ENCODE measurements at places on chromosomes 5 and 9. TPM values are rescaled to one million over a fixed set of nuclear protein-coding genes. Genes with fewer than 3 reads are reported as not detected.

DNA sequence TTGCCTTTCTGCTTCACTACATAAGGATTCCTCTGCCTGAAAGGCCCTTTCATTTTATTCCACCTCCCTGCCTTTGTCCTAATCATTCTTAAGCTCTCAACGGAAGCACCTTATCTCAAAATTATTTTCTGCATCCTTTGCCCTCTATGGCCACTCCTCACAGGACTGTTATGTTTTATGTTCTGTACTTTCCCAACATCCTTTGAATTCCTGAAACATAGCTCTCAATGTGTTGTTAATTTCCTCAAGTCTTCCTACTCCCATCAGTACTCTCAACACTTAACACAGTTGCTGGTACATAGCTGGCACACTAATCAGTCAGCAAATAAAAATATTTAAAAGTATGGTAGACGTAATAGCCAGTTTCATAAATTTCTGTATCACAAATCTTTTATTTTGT lies 193.0 kb downstream of the RFX3 start:
- no peak overlapping the region for H3K4me3 ChIP-seq
- H3K36me3 ChIP-seq = no peaks in the 10 kb centered on the region
- no peak for DNase-seq
- H3K27ac ChIP-seq = no peak overlapping the region
- H3K27me3 ChIP-seq = no peaks in the 10 kb centered on the region
- H3K4me1 ChIP-seq = peaks cover 16% of the 10 kb centered on the region

Gene FBN2
- 5.6 TPM for polyA plus RNA-seq

- peak; percentile 78 for DNase-seq
- H3K27me3 ChIP-seq = no peaks in the 10 kb centered on the region
- H3K4me1 ChIP-seq = peaks cover 17% of the 10 kb centered on the region
- peak overlapping the region; percentile 43 for H3K4me3 ChIP-seq
- no peaks in the 10 kb centered on the region for H3K36me3 ChIP-seq
Measured at GRCh38 chr5:179530069-179530998, 20.0 kb upstream of the RUFY1 start.

DNA sequence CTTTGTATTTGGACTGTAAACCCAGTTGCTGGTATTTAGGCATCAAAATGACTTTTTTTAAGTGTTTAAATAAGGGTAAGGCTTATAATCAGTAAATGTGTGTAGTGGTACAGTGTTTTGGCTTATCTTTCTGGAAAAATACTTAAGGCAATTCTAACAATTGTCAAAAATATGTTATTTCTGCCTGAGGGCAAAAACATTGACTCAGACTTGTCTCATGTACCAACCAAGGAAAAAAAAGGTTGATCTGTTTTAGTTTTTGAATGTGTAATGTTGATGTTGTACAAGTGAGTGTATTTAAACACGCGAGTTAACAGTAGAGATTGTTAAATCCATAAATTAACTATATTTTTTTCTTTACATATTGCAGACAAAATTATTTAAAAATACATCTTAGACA lies 277.8 kb upstream of the TYRP1 start:
- H3K36me3 ChIP-seq = no peaks in the 10 kb centered on the region
- no peak overlapping the region for H3K27ac ChIP-seq
- no peaks in the 10 kb centered on the region for H3K27me3 ChIP-seq
- H3K4me1 ChIP-seq = no peaks in the 10 kb centered on the region

GRCh38 chr5:135705141-135705631 lies 126.4 kb upstream of the CXCL14 start:
- no peaks in the 10 kb centered on the region for H3K4me1 ChIP-seq
- H3K36me3 ChIP-seq = no peaks in the 10 kb centered on the region
- no peaks in the 10 kb centered on the region for H3K27me3 ChIP-seq
- H3K4me3 ChIP-seq = no peak overlapping the region

DNA sequence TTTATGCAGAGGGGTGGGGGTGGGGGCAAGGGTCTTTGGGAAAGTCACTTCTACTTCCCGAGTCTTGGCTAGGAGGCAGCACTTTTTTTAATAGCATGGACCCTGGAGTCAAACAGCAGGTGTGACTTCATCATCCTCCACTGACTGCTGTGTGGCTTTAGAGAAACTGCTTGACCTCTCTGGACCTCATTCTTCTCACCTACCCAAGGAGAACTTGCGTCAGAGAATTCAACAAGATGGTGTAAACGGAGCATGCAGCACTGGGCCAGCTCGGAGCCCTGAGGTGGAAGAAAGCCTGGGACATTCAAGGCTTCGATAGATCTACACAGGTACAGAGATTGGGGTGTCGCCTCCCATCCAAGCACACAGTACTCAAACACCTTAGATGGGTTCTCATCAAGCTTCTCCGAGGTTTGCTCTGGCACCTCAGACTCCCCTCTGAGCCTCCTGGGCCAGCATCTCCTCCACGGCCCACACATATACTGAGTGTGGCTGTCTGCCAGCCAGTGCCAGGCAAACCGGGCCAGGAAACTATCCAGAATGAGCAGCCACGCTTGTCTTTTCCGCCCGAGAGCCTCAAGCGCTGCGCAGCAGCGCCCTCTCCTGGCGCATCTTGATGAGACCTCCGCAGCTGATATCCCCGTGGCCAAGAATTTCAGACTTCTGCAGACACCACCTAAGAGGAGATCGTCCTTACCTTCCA lies 4.6 kb upstream of the SLC25A48 start:
- no peak overlapping the region for H3K4me3 ChIP-seq
- H3K27me3 ChIP-seq = peaks cover 49% of the 10 kb centered on the region
- H3K36me3 ChIP-seq = no peaks in the 10 kb centered on the region
- no peaks in the 10 kb centered on the region for H3K4me1 ChIP-seq
- peak; percentile 36 for DNase-seq
- no peak overlapping the region for H3K27ac ChIP-seq

Gene CDH10
- not detected for polyA plus RNA-seq

Gene LCN10
- polyA plus RNA-seq = 34.0 TPM

DNA sequence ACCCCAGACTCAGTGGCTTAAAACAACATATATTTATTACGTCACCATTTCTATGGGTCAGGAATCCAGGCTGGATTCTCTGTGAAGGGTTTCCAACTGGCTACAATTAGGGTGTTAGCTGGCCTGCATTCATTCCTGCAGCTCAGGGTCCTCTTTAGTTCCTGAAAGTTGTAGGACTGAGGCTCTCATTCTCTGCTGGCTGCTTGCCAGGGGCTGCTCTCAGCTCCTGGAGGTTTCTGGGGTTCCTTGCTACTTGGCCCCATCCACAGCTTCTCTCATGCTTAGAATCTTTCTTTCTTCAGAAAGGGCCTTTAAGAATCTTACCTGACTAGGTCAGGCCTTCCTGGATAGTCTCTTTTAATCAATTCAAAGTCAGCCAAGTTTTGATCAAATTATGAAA lies 424.6 kb downstream of the GADD45G start:
- H3K27me3 ChIP-seq = no peaks in the 10 kb centered on the region
- DNase-seq = no peak
- no peak overlapping the region for H3K27ac ChIP-seq
- H3K36me3 ChIP-seq = no peaks in the 10 kb centered on the region
- H3K4me3 ChIP-seq = no peak overlapping the region

- H3K36me3 ChIP-seq = no peaks in the 10 kb centered on the region
- no peak for DNase-seq
- no peaks in the 10 kb centered on the region for H3K27me3 ChIP-seq
- H3K4me3 ChIP-seq = no peak overlapping the region
- no peak overlapping the region for H3K27ac ChIP-seq
- H3K4me1 ChIP-seq = no peaks in the 10 kb centered on the region
Measured at GRCh38 chr5:74938250-74938933, 72.2 kb upstream of the FAM169A start.

Gene PCDHB5
- 0.73 TPM for polyA plus RNA-seq

- no peak for DNase-seq
- no peaks in the 10 kb centered on the region for H3K36me3 ChIP-seq
- no peak overlapping the region for H3K4me3 ChIP-seq
- peaks cover 18% of the 10 kb centered on the region for H3K4me1 ChIP-seq
- no peaks in the 10 kb centered on the region for H3K27me3 ChIP-seq
Measured at GRCh38 chr9:94145640-94146039, 61.4 kb downstream of the PTPDC1 start.

- H3K36me3 ChIP-seq = no peaks in the 10 kb centered on the region
- H3K4me3 ChIP-seq = peak within 1 kb of the TSS; percentile 95
- H3K27ac ChIP-seq = peak within 1 kb of the TSS; percentile 91
Measured at GRCh38 chr9:27572918-27573633, at the start of gene C9orf72. C9orf72 (minus strand) TSS chr9:27573481; CDS start chr9:27567120, 6,361 bp downstream.

DNA sequence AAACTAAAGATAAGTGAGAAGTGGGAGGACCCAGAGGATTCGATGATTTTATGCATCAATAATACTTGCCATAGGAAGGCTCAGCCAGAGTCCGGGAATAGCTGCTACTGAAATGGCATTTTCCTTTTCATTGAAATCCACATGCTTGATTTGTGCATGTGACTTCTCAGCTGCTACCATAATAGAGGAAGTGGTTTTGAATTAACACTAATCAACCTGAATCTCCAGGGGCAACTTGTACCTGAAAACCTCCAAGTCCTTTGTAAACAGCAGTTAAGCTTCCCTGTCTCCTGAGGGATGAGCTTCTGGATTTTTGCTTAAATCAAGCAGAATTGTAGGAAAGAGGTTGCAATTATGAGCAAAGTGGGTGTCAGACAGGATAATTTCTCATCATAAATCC lies 124.9 kb downstream of the PPP2R2B start:
- H3K4me3 ChIP-seq = no peak overlapping the region
- DNase-seq = no peak
- H3K27me3 ChIP-seq = no peaks in the 10 kb centered on the region
- no peaks in the 10 kb centered on the region for H3K4me1 ChIP-seq

GRCh38 chr9:34362614-34363214 lies 14.0 kb downstream of the MYORG start:
- no peaks in the 10 kb centered on the region for H3K36me3 ChIP-seq
- peaks cover 24% of the 10 kb centered on the region for H3K4me1 ChIP-seq
- H3K27me3 ChIP-seq = no peaks in the 10 kb centered on the region
- peak overlapping the region; percentile 90 for H3K27ac ChIP-seq

DNA sequence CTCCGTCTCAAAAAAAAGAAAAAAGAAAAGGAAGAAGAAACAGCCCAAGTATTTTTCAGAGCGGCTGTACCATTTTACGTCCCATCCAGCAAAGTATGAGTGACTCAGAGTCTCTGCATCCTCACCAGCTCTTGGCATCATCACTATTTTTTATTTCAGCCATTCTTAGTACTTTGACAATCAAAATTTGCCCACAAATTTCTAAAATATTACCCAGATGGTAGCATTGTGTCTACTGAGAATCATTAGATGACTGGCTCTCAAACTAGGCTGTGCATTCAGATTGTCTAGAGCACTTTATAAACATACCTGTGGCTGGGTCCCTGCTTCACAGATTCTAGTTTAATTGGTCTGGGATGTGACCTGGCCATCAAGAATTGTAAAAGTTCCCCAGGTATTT lies 21.6 kb upstream of the MELK start:
- DNase-seq = no peak
- H3K27ac ChIP-seq = no peak overlapping the region
- H3K4me1 ChIP-seq = no peaks in the 10 kb centered on the region
- H3K4me3 ChIP-seq = no peak overlapping the region
- no peaks in the 10 kb centered on the region for H3K36me3 ChIP-seq
- H3K27me3 ChIP-seq = peaks cover 4% of the 10 kb centered on the region

GRCh38 chr9:136049491-136050265 lies 45.4 kb downstream of the NACC2 start:
- no peak overlapping the region for H3K4me3 ChIP-seq
- no peak overlapping the region for H3K27ac ChIP-seq
- H3K27me3 ChIP-seq = no peaks in the 10 kb centered on the region
- peaks cover 5% of the 10 kb centered on the region for H3K36me3 ChIP-seq
- no peak for DNase-seq

Gene WWC1
- 0.80 TPM for polyA plus RNA-seq

Gene DOCK8
- 0.83 TPM for polyA plus RNA-seq

DNA sequence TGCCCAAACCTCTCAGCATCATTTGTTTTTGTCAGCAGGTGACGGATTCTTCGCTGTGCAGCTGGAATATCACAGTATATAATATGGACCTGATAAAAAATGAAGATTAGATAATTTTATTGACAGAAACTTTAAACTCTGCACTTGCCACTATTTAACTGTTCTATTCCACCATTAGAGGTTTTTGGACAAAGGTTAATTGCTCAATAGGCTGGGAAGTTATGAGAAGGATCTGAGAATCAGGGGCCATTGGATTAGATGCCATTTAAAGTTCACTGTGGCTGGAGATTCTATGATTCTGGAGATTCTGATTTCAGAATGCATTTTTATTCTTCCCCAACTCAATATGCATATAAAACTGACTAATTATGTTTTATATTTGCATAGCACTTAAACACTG lies 59.8 kb upstream of the ANXA1 start:
- peaks cover 5% of the 10 kb centered on the region for H3K4me1 ChIP-seq
- H3K4me3 ChIP-seq = no peak overlapping the region
- no peak for DNase-seq
- H3K27me3 ChIP-seq = no peaks in the 10 kb centered on the region

- H3K27ac ChIP-seq = no peak within 1 kb of the TSS
- DNase-seq = peak; percentile 44
- peaks cover 42% of the 10 kb centered on the region for H3K27me3 ChIP-seq
- peaks cover 5% of the 10 kb centered on the region for H3K4me1 ChIP-seq
Measured at GRCh38 chr5:59893429-59894227, at the start of gene PDE4D. PDE4D (minus strand) TSS chr5:59893726.

DNA sequence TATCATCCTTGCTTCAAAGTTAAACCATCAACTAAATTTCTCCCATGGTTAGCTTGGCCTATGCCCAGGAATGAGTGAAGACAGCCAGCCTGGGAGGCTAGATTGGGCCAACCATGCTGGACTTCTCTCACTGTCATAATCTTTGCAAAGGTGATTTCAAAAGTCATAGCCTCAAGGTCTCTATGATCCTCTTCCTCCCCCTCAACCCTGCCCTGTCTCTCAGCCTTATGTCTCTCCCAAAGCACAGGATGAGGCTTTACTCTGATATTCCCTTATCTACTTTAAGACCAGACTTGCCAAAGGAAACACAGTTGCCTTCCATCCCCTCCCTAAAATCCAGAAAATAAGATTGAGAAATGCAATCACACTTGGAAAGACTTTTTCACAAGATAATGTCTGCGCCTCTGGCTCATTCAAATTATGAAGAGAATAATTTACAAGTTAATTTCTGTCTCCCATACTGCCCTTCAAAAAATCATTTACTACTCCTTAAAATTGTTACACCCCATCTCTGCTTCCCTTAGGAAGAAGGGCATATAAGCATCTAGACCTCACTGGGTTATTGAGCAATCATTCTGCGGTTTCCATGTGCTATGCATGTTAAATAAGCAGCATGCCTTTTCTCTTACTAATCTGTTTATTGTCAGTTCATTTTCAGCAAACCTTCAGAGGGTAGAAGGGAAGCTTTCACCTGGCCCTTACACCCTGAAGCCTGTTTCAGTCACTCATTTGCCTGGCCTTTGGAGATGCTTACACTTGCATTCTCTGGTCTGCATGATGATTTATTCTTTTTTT lies 113.8 kb upstream of the ANKRD55 start:
- H3K27ac ChIP-seq = no peak overlapping the region
- H3K4me3 ChIP-seq = no peak overlapping the region
- H3K36me3 ChIP-seq = no peaks in the 10 kb centered on the region
- no peak for DNase-seq
- peaks cover 36% of the 10 kb centered on the region for H3K4me1 ChIP-seq
- no peaks in the 10 kb centered on the region for H3K27me3 ChIP-seq

DNA sequence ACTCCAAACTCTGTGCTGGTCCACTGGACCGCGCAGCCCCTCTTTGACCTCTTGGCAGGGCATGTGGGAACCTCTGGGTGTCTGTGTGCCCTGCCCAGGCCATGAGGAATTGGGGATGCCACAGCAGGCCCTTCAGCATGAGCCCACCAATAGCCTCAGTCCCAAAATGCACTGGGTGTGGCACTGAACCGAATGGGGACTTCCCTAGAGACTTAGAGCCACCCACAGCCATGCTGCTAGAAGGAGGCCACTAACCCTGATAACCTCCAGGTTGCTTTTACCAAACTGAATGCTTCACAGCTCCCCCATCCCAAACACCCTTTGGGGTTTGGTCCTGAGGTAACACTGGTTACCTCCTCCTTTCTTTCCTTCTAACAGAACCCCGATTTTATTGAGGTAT lies 302.7 kb downstream of the PIK3R1 start:
- no peaks in the 10 kb centered on the region for H3K4me1 ChIP-seq
- H3K4me3 ChIP-seq = no peak overlapping the region
- no peak overlapping the region for H3K27ac ChIP-seq
- DNase-seq = no peak
- no peaks in the 10 kb centered on the region for H3K36me3 ChIP-seq
